Hepatic stellate cell (primary cell): ENCODE measurements at places on chromosomes 5 and 9.

DNA sequence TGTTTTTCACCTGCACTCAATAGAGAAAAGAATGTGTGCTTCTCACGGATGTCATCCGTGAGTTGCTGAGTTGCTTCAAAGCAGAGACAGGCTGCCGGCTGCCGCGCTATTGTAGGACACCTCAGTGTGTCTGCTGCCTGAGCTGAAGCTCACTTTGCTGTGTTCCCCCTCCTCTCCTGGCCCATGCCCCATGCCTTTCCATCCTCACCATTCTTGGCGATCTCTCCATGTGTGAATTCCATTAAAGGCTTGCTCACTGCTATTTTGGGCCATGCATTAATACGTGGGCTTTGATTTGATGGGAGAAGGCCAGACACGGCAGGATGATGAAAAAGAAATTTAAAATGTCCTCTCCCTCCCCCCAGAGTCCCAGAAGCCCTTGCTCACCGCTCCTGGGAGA, 14.5 kb downstream of the ADAM19 start:
- DNase-seq = no peak

DNA sequence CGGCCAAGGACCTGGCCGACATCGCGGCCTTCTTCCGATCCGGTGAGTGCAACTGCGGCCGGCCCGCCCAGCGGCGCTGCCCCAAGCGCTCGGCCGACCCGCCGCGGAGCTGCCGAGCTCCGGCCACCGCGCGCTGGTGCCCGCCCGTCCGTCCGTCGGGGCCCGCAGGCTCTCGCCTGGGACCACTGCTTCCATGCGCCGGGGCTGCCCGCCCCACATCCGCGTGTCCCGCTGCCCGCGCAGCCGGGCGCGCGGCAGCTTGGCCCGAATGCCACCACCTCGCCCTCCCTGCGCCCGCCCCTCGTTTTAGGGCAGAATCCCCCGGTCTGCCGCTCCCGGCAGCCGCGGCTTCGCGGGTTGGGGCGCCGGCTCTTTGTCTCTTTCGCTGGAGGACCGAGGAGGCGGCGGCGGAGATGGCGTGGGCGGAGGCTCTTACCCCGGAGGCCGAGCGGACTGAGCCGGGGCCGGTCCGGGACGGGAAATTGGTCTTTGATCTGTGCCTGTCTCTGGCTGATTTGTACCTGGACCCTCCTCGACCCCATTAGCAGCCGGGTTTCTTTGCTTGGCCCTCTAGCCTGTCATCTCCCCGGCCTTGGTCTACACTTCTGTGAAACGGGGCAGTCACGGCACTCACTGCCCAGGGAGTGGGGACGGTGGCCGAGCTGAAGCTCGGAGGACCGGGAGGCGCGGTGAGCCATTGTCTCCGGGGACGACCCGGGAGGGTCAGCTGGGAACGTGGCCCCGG, 871 bp downstream of the TRIO start:
- no peak for DNase-seq

- DNase-seq = no peak
Observed at GRCh38 chr9:125594223-125594610, 112.8 kb downstream of the MAPKAP1 start.

GRCh38 chr5:32754284-32754683, 43.2 kb downstream of the NPR3 start:
- DNase-seq = no peak

DNA sequence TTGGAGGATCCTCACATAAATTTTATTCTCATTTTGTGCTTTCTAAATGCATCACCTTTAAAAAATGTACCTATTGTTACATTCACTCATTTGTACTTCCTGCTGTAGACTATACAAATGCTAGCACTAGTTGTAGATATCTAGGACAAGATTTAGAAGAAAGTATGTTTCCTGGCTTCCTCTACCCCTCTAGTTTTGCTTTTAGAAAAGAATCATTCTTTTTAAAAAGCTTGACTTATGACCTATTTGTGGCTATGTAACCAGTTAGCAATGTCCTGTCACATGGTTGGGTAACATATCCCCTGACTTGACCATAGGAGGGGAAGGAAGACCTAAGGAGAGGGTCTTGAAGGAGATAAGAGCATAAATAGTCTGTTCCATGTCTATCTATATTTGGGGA, 13.3 kb downstream of the CAMK4 start:
- no peak for DNase-seq

DNA sequence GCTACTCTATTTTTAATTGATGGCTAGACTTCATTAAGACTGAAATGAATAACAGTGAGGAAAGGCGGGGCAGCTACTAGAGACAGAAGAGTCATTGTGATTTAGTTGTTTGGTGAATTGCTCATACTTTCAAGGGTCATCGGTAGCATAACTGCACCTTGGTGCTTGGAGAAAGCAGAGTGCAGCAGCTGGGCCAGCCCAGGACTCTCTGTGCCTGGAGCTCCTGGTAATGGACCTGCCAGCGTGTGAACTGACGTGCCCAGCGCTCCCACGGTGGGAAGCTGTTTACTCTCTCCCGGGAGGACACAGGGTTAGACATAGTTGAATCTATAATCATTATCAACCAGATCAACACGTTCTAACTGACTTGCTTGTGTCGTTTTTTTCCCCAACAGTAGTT, 42.9 kb downstream of the LURAP1L start:
- DNase-seq = no peak
